MG63 (cell line): ENCODE measurements at places on chromosomes 11 and 22.

DNA sequence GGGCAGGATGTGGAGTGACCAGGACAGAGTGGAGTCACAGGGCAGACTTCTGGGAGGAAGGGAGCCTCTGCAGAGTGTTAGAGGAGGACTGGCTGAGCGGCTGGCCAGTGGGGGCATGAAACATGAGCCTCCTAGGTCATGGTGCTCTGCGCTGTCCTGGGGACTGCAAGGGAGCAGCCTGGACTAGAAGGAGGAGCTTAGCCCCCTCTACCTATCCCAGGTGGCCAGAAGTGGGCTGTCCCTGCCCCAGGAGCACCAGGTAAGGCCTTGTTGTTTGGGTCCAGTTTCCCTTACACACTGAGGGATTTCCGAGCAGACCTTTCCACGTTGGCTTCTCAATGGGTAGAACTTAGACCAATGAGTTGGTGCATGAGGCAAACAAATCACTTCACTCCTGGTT, 7.4 kb downstream of the PKNOX2 start:
- DNase-seq, result no peak

DNA sequence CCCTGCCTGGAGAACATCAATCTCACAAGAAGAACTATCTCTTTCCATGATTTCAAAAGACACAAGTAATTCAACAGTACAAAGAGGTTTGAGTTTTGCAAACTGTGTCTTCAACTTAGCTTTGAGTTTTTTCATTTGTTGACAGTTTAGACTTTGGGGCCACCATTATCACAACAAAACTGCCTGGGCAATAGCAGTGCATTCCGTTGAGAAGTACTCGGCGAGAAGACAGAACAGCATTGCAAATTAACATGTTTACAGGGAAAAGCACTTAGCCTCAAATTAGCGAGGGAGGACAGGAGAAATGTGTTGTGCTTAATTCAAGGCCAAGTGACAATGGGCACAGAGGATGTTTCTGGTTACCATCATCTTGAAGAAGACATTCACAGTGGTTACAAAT, 133.2 kb upstream of the MPPED2 start:
- no peak for DNase-seq

DNA sequence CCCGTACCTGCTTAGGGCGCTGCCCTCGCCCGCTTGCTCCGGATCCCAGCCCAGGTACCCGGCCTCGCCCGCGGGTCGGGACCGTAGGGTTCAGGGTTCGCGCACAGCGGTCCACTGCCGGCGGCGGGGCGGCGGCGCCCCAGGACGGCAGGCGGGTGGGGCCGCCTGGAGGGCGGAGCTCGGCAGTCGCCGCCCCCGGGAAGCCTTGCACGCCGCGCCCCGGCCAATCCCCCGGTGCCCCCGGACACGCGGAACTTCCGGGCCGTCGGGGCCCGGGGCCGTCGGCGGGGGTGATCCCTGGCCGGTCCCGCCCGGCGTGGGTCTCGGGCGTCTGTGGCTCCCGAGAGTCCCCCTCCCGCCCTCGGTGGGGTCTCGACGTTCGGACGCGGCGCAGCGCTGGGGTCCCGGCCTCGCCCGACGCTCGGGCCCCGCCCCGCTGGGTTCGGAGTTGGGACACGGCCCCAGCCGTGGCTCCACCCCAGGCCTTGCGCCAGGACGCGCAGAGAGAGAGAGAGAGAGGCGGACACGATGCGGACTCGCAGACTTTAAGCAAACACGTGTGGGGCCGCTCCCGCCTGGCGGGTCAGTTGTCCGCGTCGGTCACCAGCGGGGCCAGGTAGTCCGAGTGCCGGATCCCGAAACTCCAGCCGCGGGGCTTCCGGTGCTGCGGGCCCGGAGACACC, at the start of gene TYMP:
TSS of gene TYMP (minus strand) at position 116 of the 683 bp plus-strand sequence. CDS start 303 bp downstream, outside the sequence.
- peak; percentile 91 for DNase-seq

DNA sequence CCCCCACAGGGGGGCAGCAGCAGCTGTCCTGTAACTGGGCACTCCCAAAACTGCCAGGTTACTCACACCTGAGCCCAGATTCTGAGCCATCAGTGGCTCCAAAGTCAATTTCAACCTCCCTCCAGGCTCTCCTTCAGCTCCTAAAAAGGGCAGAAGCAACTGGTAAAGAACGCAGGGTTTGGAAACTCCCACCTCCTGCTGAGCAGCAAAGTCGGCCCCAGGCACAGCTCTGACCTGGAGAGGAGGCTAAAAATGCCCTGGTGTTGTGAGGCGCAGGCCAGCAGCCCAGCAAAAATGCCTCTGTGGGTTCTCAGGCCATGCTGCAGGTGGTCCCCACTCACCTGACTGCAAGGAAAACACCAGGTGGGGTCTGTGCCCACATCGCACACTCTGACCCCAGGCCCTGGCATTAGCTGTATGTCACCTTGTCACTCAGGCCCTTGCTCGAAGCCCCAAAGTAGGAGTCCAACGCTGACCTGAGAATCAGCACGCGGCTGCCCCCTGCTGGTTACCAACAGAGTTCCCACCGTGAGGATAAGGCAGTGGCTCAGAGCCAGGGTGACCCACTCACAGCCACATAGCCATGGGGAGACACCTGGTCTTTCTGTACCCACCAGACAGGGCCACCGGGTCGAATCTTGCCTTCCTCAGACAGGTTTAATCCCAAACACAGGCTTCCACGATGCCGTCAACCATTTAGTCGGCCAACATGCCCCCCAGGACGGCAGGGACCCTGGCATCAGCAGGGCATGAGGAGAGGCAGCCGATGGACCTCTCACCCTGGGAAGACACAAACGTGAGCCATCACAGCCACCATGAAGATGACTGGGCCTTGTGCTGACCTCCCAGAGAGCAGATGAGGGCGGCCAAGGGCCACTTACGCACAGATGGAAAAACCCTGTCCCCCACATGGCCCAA, 11.1 kb downstream of the POLR3H start:
- DNase-seq, result peak; percentile 45

- DNase-seq, result no peak
Observed at GRCh38 chr11:60252213-60253108, 9.5 kb upstream of the MS4A4E start.

- DNase-seq, result no peak
Observed at GRCh38 chr11:70112017-70112434, 33.9 kb downstream of the ANO1 start.

GRCh38 chr22:36684841-36685240, 18.7 kb downstream of the CACNG2 start:
- no peak for DNase-seq

DNA sequence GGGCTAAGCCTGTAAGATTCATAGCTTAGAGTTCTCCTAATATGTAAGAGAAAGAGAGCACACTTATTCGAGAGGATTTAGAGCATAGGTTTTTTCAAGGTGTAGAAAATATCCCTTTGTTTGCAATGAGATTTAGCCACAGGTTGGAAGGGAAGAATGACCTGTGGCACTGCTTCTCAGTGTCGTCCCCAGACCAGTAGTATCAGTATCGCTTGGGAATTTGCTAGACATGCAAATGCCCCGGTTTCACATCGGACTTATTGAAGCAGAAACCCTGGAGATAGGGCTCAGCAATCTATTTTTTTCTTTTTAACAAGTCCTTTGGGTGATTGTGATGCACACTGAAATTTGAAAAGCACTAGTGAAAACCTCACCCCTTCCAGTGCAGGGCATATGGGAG, 362.6 kb upstream of the C11orf87 start:
- no peak for DNase-seq

DNA sequence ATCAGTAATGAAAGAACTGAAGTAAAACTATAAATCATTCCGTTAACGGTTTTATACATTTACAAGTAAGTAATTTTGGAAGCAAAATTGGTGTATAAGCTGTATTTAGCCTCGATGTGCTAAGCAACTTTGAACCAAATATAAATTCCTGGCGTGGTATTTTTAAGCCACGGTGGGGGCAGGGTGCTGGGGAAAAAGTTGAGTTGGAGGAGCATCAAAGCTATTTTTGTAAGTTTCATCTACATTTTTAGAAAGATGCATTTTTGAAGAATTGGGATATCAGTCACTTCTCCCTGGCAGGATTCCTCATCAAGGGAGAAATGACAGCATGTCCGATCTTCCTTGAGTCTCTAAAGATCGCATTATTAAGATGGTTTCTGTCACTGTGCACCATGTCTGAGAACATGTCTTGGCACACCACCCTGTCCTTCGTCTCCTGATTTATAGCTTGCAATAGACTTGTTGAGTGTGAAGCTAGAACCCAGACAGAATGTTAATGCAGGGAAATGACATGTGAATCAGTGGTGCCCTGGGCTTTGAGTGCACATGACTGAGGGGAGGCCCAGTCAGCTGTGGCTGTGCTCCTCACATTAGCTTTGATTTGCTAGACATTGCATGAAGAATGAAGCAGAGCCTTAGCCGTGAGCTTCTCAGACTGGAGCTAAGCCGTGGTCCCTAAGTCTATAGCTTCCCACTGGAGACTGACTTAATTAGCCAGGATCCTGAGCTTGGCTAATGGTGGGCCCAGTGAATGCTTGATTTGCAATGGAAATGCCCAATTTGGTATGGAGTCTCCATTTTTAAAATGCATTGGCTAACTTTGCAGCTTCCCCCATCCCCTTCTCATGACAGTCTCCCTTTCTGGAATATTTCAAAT, 127.0 kb downstream of the COMMD9 start:
- DNase-seq, result no peak

GRCh38 chr11:122850076-122850631, 11.9 kb downstream of the CRTAM start:
- DNase-seq, result peak; percentile 5

GRCh38 chr11:95327273-95327948, 96.4 kb upstream of the SESN3 start:
- no peak for DNase-seq

DNA sequence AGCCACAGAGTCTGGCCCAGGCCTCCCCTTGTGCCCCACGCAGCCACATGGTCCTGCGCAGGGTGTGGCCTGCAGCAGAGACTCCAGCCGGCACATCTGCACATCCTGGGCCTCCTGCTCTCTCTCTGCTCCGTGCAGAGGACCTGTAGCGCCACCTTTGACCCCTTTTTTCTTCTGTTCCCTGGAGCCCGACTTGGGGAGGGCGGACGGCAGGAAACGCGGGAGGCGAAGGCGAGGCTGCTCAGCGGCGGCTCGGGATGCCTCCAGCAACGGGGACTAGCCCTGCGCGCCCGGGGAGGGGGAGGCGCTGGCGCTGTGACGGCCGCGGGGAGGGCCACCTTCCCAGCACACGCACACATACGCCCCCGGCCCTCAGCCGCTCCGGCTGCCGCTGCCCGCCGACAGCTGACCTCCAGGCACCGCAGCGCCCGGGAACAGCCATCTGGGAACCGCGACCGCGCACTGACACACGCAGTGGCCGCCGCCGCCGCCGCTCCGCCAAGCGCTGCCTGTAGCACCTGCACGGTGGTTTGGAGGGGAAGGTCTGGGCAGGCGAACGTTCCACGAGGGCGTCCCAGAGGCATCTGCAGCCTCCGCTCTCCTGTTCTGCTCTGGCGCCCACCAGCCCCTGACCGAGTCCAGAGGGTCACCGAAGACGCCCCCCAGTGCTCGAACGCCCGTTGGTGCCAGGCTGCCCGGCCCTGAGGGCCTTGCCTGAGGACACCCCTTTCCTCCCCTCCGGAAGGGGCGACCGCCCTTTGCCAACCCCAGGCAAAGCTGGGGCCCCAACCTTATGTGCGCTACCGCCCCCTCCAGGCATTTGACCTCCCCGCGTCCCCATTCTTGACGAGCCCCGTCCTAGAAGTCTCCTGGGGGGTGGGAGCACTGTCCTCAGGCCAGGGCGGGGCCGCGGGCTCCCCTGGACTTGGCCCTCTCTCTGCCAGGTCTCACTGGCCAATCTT, 16.9 kb upstream of the C22orf42 start:
- DNase-seq, result no peak

GRCh38 chr11:124339396-124340141, 19.6 kb upstream of the OR8D2 start:
- DNase-seq, result no peak

DNA sequence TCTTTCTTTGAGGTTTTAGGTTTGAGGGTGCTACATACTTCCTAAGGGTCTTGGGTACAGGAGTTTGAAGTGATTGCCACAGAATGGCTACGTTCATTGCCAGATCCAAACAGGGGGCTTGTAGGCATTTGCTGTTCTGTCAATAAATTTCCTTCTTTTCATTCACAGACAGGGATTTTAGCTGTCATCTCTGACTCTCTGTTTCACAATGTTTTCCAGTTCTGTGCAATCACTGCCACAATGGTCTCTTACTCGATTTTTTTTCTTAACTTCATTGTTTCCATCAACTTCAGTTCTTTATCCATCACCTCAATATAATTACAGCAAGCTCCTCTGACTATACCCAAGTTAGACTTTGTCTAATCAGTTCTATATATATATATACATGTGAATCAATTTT, 6.2 kb upstream of the HBD start:
- no peak for DNase-seq

DNA sequence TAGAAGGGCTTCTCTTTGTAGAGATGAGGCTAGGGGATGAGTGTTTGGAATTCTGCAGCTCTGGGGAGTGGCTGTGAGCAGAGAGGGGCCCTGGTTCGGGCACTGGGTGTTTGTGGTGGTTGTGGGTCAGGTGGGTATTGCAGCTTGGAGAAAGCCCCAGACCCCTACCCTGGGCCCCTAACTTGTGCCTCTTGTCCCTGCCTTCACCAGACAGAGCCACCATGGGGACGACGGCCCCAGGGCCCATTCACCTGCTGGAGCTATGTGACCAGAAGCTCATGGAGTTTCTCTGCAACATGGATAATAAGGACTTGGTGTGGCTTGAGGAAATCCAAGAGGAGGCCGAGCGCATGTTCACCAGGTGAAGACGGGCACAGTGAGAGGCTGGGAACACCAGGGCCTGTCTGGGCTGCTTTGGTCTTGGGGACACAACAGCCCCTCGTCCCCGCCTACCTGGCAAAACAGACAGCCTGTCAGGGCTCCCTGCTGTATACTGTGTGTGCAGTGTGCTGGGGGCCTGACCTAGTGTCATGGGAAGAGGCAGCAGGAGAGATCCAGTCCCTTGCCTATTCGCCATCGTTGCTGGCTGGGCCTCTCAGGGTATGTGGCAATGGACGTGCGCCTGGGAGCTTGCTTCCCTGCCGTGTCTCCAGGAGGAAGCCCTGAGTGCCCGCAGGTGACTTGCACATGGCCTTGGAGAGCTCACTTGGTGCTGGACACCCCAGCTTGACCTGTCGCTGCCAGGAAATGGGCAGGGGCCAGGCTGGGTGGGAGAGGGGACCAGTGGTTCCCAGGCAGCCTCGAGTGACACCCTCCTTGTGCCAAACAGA, 4.3 kb downstream of the INCENP start:
- DNase-seq, result no peak

GRCh38 chr11:6657346-6657745, 1.7 kb upstream of the DCHS1 start:
- peak; percentile 39 for DNase-seq

DNA sequence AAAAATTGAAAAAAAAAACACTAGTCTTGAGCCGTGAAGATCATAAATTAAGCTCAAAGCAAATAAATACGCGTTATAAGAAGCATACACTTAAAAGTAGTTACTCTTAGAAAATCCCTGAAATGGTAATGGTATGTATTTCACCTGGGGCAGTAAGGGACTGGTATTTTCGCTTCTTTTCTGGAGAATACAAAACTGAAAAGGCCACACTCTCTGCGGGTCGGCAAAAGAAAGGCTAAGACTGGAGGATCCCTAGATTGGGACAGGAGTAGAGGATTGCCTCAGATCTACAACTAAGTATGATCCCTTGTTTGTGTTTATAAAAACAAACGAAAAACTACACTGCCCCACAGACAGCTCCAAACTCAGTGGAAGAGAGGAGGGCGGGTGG, 617 bp downstream of the TSG101 start:
- no peak for DNase-seq

GRCh38 chr22:37077802-37078448, 26.4 kb downstream of the KCTD17 start:
- DNase-seq, result peak; percentile 47

GRCh38 chr11:34149786-34150185, 44.4 kb downstream of the NAT10 start:
- DNase-seq, result no peak
